ENCODE measurements at places on chromosomes 1 and 21.

DNA sequence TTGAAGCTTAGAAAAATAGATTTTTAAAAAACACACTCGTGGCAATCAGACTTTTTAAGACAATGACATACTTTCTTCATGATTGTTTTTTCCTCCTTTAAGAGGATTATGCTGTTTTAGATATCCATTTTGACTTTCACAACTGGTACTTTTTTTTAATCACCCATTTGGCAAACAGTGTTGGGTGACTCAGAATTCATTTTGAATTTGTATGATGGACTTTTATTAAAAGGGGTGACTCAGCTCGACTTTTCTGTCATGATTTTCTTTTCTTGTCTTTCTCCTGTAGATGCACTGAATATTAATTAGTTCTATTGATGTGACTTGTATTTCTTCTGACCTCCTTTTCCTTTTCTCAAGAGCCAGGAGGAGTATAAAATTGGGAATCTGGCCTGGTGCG lies 44.7 kb downstream of the FMN2 start:
- no peak for DNase-seq

DNA sequence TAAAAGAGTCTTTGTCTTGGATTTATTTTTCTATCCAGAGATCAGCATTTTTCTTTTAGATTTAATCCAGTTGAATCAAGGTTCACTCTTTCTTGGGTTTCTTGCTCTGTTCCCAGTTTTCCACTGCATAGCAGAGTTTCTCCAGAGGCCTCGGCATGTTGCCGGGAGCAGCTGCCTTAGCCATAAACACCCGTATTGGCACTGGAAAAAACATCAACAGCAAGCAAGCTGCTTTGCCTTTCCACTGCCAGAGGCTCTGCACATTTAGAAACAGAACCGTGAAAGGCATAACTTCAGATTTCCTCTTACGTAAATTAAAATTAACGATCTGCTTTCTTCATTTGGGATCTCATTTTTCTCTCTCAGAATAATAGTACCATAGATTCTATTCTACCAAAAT lies 181.8 kb upstream of the L1TD1 start:
- no peak for DNase-seq

- DNase-seq, result no peak
Observed at GRCh38 chr1:224694969-224695368, 78.9 kb downstream of the CNIH3 start.

DNA sequence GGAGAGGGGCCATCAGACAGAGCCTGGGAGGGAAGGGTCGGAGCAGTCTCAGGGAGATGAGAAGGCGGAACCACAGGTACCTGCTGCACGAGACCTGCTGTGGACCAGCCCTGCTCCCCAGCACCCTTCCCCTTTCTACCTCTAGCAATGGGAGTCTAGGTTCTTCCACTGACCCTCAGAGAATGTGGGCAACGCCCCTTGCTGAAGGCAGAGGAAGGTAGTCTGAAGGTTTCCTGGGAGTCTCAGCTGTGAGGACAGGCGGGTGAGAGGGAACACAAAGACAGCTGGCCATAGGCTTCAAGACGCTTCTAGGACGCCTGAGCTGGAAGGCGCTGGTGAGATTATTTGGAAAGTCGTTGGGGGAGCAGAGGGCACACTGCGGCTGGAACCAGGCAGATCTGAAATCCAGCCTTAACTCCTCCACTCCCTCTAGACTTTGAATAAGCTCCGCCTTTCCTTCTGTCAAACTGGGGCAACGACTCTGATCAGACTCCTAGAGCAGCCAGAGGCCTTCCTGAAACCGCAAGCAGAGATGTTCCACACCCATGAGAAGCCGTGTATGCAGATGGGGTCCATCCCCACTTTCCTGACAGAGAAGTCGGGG lies 18.1 kb downstream of the SLC45A3 start:
- no peak for DNase-seq

DNA sequence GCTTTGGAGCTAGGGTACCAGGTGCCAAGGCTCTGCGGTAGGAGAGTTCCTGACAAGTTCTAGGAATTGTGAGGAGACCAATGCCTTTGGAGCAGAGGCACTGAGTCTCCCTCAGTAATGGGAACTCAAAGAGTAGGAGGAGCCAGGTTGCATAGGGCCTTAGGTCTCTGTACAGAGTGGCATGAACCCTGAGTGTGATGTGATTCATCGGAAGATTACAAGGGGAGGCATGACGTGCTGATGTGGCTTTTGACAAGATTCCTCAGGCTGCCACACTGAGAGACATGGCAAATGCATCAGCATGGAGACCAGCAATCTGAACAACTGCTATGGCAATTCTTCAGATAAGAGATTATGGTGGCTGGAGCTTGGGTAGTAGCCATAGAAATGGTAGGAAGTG lies 94.6 kb upstream of the SLC44A3 start:
- no peak for DNase-seq
